CD8-positive, alpha-beta memory T cell (primary cell): ENCODE measurements at places on chromosomes 3 and 15. TPM values are rescaled to one million over a fixed set of nuclear protein-coding genes. Genes with fewer than 3 reads are reported as not detected.

AGBL1 gene
- total RNA-seq: not detected

PSTPIP1 gene
- 123 TPM for total RNA-seq

ERC2 gene
- not detected for total RNA-seq

TCTA gene
- total RNA-seq: 21.3 TPM

CFAP100 gene
- total RNA-seq: not detected

MKRN3 gene
- 0.98 TPM for total RNA-seq

GPX1 gene
- 223 TPM for total RNA-seq

LNP1 gene
- 1.5 TPM for total RNA-seq

STAC gene
- not detected for total RNA-seq

PRR20G gene
- total RNA-seq: not detected

AMIGO3 gene
- 0.15 TPM for total RNA-seq

C3orf70 gene
- 0.07 TPM for total RNA-seq
